ENCODE measurements at places on chromosomes 2 and 18. TPM values are rescaled to one million over a fixed set of nuclear protein-coding genes. Genes with fewer than 3 reads are reported as not detected.
A peak's percentile ranks its signal among the peaks of the same experiment; 100 is the strongest.

- DNase-seq, result no peak
- H3K27me3 ChIP-seq, result no peaks in the 10 kb centered on the region
- H3K27ac ChIP-seq, result no peak overlapping the region
- H3K36me3 ChIP-seq, result no peaks in the 10 kb centered on the region
- H3K4me1 ChIP-seq, result peaks cover 5% of the 10 kb centered on the region
Measured at GRCh38 chr2:209662021-209662420, 109.6 kb upstream of the UNC80 start.

The ACMSD gene
- total RNA-seq, result not detected

DNA sequence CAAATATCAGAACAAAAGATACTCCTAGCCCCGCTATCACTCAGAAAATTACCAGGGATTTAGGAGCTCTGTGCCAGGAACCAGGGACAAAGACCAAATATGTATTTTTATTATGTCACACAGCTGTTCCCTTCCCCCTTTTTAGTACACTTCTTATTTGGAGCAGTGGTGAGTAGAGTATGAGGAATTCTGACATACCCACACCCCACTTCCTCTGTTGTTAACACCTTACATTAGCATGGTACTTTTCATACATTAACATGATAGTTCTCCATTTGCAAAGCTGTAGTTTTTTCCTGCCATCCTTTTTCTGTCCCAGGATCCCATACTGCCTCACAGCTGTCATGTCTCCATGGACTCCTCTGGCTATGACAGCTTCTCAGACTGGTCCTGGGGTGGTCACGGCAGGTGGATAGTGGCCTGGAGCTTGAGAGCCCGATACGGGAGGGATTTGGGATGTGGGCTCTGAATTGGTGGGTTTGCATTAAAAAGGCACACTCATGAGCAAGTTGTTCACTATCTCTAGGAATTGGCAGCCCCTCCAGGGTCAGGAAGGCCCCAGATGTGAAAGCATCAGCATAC lies 100.2 kb downstream of the SH3RF3 start:
- no peaks in the 10 kb centered on the region for H3K36me3 ChIP-seq
- H3K4me3 ChIP-seq, result no peak overlapping the region
- peaks cover 8% of the 10 kb centered on the region for H3K4me1 ChIP-seq

GRCh38 chr2:148814860-148815419 lies 60.1 kb upstream of the KIF5C start:
- no peaks in the 10 kb centered on the region for H3K4me1 ChIP-seq
- H3K27ac ChIP-seq, result no peak overlapping the region
- H3K36me3 ChIP-seq, result no peaks in the 10 kb centered on the region
- DNase-seq, result no peak
- no peak overlapping the region for H3K4me3 ChIP-seq

- peak overlapping the region; percentile 7 for H3K27ac ChIP-seq
- H3K36me3 ChIP-seq, result peaks cover 2% of the 10 kb centered on the region
- no peak overlapping the region for H3K4me3 ChIP-seq
- no peak for DNase-seq
Measured at GRCh38 chr18:32067375-32068167, 24.1 kb upstream of the RNF138 start.

DNA sequence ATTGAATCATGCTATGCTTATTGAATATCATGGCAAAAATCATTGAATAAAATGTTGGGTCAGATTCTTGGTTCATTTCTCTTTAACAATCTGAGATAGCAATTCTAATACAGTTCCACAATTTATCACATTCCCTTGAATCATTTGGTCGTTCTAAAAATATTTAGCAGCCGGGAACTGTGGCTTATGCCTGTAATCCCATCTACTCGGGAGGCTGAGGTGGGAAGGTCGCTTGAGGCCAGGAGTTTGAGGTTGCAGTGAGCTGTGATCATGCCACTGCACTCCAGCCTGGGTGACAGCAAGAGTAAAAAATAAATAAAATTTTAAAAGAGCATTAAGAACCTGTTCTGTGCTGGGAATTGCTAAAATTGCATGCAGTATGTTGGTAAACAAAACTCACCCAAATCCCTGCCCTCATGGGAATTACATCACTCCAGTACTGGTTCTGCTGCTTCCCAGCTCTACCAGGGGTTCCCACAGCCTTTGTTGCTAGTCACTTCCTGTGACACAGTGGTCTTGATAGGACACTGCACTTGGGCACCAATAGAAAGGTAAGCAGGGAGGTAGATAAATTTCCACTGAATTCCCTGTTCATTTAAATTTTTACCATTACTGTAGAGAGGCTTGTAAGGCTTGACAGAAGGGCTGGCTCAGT lies 200.4 kb downstream of the CTNNA2 start:
- peaks cover 2% of the 10 kb centered on the region for H3K36me3 ChIP-seq
- H3K27me3 ChIP-seq, result no peaks in the 10 kb centered on the region
- no peak for DNase-seq
- no peak overlapping the region for H3K27ac ChIP-seq
- H3K4me3 ChIP-seq, result no peak overlapping the region
- peaks cover 7% of the 10 kb centered on the region for H3K4me1 ChIP-seq

DNA sequence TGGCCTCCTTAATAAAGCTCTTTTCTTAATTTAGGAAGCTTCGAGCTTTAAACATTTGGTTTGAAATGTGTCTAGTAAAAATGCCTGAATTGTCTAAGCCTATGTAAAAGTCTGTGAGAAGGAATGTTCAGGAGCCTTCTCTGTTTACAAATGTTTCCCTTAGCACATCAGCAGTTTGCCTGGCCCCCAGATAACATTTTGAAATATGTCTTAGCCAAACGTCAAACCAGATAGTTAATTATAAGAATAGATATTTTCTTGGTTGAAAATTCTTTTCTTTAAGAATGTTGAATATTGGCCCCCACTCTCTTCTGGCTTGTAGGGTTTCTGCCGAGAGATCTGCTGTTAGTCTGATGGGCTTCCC lies 498.6 kb downstream of the CCDC85A start:
- DNase-seq, result no peak
- no peak overlapping the region for H3K4me3 ChIP-seq
- no peaks in the 10 kb centered on the region for H3K27me3 ChIP-seq
- no peaks in the 10 kb centered on the region for H3K4me1 ChIP-seq
- H3K36me3 ChIP-seq, result no peaks in the 10 kb centered on the region

GRCh38 chr2:58651930-58652329 lies 410.8 kb upstream of the FANCL start:
- no peaks in the 10 kb centered on the region for H3K4me1 ChIP-seq
- DNase-seq, result no peak

DNA sequence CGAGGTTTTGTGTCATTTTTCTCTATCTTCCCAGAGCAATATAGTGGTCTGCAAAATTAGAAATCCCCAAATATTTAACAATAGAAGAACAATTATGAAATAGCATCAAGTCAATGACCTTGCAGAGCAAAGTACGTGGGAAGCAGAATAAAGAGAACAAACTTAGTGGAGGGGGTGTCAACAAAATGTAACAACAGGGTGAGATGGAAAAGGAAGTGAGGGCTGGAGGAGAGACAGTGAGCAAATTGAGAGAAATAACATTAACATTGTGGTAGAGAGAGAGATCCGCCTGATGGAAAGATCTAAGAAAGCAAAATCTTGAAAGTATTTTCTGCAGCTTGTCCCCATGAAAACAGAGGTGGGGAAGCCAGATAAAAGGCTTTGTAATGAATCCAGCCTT lies 23.4 kb downstream of the ARHGAP15 start:
- H3K4me1 ChIP-seq, result no peaks in the 10 kb centered on the region
- no peak for DNase-seq
- no peaks in the 10 kb centered on the region for H3K36me3 ChIP-seq
- no peak overlapping the region for H3K27ac ChIP-seq
- no peaks in the 10 kb centered on the region for H3K27me3 ChIP-seq

DNA sequence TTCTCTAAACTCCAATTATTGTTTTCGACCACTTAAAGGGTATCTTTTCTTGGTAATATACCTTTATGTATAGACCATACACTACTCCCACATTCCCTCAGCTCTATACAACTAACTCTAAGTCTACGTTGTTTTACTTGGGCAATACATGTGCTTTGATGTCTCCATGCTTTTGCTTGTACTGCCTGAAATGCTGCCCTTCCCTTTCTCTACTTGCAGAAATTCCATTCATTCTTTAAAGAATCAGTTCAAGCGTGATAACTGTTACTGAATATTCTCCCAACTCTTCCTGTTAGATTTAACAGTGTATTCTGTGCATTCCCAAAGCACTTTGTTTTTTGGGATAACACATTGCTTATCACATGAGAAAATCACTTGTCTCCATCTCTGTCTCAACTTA lies 157.0 kb upstream of the AQP4 start:
- H3K4me1 ChIP-seq, result peaks cover 12% of the 10 kb centered on the region
- no peak for DNase-seq
- H3K4me3 ChIP-seq, result no peak overlapping the region
- no peak overlapping the region for H3K27ac ChIP-seq
- no peaks in the 10 kb centered on the region for H3K27me3 ChIP-seq

The SP5 gene
- 0.60 TPM for total RNA-seq

DNA sequence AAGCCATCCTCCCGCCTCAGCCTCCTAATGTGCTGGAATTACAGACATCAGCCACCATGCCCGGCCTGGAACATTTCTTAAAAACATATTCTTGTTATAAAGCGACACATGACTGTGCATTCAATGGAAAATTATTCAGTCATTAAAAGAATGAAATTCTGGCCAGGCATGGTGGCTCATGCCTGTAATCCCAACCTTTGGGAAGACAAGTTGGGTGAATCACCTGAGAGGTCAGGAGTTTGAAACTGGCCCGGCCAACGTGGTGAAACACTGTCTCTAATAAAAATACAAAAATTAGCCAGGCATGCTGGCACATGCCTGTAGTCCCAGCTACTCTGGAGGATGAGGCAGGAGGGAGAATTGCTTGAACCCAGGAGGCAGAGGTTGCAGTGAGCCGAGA lies 21.6 kb upstream of the RPRD1A start:
- no peak for DNase-seq
- no peak overlapping the region for H3K27ac ChIP-seq
- H3K36me3 ChIP-seq, result no peaks in the 10 kb centered on the region
- no peaks in the 10 kb centered on the region for H3K4me1 ChIP-seq
- H3K27me3 ChIP-seq, result no peaks in the 10 kb centered on the region

GRCh38 chr2:161238560-161239325 lies 69.5 kb upstream of the PSMD14 start:
- peaks cover 7% of the 10 kb centered on the region for H3K4me1 ChIP-seq
- H3K27ac ChIP-seq, result peak overlapping the region; percentile 71

The DCDC2C gene
- not detected for total RNA-seq
